ENCODE measurements at places on chromosomes 7 and 10.

GRCh38 chr7:129918922-129919321 lies 33.8 kb downstream of the UBE2H start:
- DNase-seq: no peak

GRCh38 chr7:78770422-78771410 lies 682.8 kb downstream of the MAGI2 start:
- no peak for DNase-seq

DNA sequence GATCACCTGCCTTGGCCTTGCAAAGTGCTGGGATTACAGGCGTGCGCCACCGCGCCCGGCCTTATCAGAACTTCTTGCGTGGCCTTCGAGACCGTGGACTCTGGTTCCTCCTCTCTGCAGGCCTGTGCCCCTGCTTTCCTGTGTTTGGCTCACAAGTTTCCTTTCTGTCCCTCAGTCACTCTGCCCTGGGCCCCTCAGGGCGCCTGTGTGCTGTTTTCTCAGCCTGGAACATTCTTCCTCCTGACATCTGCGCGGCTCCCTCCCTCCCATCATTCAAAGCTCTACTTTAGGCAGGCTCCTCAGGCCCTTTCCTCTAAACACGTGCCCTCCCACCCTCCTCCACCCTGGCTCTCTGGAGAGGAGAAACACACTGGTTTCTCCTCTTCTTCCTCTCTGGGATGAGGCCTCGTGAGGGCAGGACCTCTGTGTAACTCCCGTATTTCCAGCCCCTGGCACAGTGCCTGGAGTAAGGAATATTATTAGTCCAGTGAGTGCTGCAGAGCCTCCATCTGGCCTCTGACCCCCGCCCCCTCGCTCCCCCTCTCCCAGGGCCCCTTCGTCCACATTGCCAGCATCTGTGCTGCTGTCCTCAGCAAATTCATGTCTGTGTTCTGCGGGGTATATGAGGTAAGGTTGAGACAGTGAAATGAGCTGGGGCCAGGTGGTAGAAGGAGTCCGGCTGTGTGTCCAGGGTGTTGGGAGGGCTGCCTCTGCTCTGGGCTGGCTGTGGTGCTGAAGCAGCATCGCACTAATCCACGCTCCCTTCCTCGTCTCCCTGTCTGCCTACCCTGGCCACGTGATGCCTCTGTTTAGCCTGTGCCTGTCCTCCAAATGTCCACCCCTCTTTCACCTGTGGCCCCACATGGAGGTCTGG lies 7.1 kb downstream of the CLCN1 start:
- no peak for DNase-seq

DNA sequence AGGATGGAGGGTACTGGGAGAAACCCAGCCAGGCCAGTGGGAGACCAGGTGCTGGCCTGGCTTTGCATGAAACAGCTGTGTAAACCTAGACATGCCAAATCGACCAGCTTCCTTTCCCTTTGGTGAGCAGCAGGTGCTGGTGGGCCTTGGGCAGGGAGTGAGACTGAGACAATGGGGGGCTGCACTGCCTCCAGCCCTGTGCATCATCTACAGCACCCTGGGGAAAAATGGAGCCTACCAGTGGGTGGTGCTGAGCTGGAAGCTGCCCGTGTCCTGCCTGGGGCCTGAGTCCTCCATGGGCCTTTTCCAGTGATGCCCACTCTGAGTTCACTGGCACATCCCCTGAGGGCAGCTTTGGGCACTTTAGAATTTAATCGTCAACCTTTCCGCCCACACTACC lies 19.2 kb upstream of the DDC start:
- DNase-seq: no peak

DNA sequence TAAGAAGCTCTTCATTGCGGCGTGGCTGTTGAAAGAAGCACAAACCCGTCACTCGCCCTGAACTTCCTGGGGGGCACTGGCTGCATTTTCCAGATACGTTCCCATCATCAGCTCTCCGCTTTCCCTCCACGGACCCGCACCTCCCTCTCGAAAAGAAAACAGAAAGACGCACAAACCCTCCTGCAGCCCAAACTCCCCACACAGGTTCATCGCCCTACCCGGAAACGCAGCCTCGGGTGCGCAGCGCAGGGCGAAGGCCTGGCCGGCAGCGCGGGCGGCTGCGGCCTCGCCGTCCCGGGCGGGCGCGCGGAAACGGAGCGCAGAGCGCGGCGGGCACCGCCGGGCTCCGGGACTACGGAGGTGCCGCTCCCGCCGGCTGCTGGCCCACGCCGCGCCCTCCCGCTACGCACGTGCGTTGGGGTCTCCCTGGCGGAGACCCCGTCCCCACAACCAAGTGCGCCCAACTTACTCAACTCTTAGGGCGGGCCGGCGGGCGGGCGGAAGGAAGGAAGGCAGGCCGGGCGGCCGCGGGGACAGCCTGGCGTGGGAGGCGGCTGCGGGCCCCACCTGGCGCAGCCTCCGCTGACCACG lies 822 bp downstream of the ZNF800 start:
- DNase-seq: no peak

DNA sequence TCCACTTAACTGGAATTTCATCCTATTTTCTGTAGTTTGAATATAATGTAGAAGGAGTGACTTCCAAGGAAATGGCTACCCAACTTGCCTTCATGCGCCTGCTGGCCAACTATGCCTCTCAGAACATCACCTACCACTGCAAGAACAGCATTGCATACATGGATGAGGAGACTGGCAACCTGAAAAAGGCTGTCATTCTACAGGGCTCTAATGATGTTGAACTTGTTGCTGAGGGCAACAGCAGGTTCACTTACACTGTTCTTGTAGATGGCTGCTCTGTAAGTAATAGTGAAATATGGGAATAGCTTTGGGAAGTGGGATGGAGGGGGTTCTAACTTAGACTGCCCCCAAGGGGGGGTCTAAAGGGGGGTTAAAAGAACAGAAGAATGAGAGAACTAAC lies 34.5 kb downstream of the COL1A2 start:
- DNase-seq: no peak

DNA sequence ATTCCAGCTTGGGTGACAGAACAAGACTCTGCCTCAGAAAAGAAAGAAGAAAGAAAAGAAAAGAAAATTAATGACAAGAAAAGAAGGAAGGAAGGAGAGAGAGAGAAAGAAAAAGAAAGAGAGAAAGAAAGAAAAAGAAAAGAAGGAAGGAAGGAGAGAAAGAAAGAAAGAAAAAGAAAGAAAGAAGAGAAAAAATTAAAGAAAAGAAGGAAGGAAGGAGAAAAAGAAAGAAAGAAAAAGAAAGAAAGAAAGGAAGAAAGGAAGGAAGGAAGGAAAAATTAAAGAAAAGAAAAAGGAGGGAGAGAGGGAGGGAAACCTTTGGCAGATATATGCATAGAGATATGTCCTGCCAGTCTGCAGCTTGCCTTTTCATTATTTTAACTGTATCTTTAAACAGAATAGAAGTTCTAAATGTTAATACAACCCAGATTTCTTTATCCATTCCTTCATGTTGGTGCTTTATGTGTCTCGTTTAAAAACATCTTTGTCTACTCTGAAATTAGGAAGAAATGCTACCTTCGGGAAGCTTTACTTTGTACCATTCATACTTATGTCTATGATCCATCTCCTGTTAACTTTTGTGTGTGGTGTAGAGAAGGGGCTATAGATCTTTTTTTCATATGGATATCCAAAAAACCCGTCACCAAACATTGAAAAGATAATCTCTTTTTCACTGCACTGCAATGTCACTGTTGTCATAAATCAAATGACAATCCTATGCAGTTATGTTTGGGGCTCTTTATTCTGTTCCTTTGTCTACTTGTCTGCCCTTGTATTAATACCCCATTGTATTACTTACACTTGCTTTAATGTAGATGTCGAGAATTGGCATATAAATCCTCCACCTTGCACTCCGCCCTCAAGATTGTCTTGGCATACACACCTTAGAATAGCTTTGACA lies 70.8 kb downstream of the VSTM4 start:
- DNase-seq: no peak

GRCh38 chr7:28498636-28499035 lies 86.3 kb downstream of the CREB5 start:
- DNase-seq: no peak

- DNase-seq: no peak
Measured at GRCh38 chr7:149662591-149663095, 110.7 kb downstream of the ZNF467 start.

GRCh38 chr10:118569241-118569881 lies 26.1 kb downstream of the PRLHR start:
- no peak for DNase-seq

DNA sequence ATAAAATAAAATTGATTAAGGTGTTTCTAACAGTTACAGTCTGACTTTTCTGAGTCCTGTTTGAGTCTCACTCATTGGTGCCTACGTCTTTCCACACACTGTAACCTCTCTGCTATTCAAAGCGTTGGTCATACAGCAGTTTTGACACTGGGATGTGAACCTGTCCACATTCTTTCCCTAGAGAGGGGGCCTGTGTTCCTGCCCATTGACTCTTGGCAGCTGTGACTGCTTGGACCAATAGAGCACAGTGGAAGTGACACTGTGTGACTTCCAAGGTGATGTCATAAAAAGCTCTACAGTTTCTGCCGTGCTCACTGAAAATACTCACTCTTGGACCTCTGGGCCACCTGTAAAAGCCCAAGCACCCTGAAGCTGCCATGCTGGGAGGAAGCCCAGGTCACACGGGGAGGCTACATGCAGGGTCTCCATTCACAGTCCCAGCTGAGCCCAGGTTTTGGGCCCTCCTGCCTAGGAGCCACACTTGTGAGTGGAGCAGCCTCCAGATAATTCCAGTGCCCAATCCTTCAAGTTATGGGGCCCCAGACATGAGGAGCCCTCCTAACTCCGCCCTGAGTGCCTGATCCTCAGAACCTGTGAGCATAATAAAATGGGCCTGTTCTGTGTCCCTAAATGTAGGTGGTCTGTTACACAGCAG lies 704 bp upstream of the ANTXRL start:
- no peak for DNase-seq

GRCh38 chr10:111246814-111247452 lies 170.1 kb downstream of the ADRA2A start:
- DNase-seq: no peak

- DNase-seq: no peak
Measured at GRCh38 chr7:107860279-107860961, 30.6 kb upstream of the DLD start.

GRCh38 chr7:37362802-37363201 lies 85.9 kb downstream of the ELMO1 start:
- DNase-seq: no peak

- DNase-seq: no peak
Measured at GRCh38 chr7:121966935-121967332, 94.0 kb downstream of the PTPRZ1 start.

GRCh38 chr7:5382281-5382892 lies 41.2 kb downstream of the TNRC18 start:
- DNase-seq: peak; percentile 55

Measured in left renal cortex interstitium (tissue), 4 donors.